Activated T-cell treated with anti-CD3 and anti-CD28 coated beads, Interleukin-2, amount 50 U/mL, for 72 hours (primary cell): ENCODE measurements at places on chromosomes 7 and 10.

DNA sequence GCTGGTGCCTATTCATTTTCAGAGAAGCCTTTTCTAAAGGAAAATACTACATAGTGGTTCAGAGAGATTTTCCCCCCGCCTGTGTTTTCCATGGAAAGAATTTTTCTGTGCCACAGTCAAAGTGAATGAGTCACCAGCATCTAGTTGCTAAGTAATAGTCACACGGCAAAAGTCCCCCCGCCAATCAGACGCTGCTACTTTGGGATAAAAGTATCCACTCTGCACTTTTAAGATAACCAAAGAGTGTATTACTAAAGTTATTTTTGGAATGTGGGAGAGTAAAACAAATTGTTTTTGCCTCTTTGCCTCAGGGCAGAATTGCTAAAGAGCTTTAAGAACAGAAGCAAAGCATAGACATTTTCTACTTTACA, 23.5 kb downstream of the ABLIM1 start:
- DNase-seq = no peak

- no peak for DNase-seq
Observed at GRCh38 chr10:104732222-104732621, 91.1 kb downstream of the SORCS3 start.

DNA sequence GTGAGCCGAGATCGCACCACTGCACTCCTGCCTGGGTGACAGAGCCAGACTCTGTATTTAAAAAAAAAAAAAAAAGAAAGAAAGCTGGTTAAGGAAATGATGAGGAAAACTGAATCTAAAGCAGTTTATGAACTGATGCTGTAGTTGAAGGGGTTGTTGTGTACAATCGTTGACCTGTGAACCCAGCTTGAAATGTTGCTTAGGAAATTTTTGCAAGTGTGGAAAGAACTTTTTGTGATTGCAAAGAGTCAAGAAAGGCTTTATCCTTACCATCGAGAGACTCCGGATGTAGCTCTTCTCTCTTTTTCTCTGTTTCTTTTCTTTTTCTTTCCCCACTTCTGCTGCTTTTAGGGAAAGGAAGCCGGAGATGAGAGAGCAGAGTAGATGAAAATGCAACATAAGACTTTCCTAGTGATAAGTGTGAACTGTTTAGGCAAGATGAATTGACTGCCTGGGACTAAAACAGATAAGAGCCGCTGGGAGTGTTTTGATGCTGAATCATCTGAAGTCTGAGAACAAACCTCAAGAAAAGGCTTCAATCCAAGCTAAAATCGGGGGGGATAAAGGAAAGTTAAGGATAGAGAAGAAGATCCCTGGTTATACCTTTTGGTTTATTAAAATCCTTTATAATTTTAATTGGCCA, 69.0 kb downstream of the TAF3 start:
- no peak for DNase-seq

DNA sequence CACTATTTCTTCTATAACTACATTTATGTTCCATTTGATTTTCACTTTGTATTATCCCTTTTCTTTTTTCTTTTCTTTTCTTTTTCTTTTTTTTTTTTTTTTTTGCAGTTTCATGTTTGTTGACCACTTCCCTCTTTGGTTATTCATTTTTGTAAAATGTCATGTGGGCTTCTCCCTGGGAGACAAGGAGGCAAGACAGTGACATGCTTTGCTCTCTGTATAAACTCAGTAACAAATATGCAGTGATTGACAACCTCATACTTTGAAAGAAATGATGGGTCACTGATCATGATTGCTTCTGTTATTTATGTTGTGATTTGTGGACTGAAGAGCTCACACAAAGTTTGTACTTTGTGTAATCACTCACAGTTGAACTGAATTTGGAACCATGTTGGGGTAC, 90.2 kb upstream of the ABI1 start:
- DNase-seq = no peak

GRCh38 chr10:4162571-4163286, 377.7 kb upstream of the KLF6 start:
- DNase-seq = no peak

DNA sequence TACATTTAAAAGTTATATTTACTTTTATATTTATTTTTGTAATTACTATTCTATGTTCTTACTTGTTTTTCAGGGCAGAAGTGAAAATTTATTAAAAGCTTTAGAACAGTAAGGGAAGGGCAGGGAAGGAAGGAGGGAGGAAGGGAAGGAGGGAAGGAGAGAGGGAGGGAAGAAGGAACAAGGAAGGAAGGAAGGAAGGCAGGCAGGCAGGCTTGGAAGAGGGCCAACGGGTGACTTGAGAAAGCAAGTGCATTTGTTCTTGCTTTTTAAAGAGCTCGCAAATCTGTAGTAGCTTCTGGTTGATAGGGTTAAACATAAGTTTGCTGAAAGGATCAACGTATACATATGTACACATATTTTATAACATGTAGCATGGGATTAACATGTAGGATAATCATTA, 725.3 kb upstream of the FZD8 start:
- DNase-seq = no peak

DNA sequence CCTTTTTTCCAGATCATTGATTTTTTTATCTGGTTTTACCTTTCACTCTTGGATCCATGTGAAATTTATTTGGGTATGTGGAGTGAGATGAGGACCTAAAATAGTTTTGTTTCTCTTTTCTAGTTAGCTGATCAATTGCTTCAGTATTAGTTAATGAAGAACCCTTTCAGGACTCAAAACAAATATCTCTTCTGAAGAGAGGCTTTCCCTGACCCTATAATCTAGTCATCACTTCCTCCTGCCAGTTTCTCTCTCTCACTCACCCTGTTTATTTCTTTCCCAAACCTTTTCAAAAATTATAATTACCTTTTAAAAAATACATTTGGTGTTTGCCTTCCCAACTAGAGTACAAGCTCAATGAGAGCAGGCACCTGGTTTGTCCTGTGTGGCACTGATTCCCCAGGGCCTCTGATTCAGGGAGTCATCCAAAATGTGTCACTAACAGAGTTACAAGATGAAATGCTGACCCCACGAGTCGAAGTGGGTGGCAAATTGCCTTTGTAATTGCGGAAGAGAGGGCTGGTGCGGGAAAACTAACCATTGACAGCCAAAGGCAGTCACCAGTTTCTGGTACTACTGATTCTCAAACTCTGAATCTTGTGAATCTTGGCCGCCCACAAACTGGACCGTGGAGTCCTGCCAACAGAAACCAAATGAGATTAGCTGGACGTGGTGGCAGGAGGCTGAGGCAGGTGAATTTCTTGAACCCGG, 2.4 kb downstream of the TMEM140 start:
- DNase-seq = no peak

GRCh38 chr7:42730586-42730985, 181.3 kb downstream of the C7orf25 start:
- DNase-seq = no peak

- no peak for DNase-seq
Observed at GRCh38 chr10:62027841-62028501, 126.5 kb downstream of the ARID5B start.

- no peak for DNase-seq
Observed at GRCh38 chr10:7700577-7701125, 2.5 kb upstream of the ITIH2 start.

- peak; percentile 29 for DNase-seq
Observed at GRCh38 chr7:132518102-132518838, 58.0 kb downstream of the PLXNA4 start.

DNA sequence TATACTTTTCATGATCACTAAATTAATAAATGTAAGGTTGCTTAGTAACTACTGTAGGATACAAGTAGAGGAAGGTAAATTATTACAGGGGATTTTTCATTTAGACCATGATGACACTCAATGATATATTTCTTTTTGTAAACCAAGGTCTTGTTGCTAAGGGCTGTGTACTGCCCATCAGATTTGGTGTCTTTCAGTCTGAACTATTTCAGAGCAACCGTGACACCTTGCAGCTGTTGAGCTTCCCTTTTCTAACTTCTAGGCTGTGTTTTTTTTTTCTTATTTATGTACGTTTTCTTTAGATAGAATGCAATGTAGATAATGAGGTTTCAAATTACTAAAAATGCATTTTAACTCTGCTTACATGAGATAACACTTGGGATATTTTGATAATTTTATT, 292.0 kb upstream of the MBL2 start:
- no peak for DNase-seq

GRCh38 chr7:92002720-92003119, 62.1 kb downstream of the AKAP9 start:
- DNase-seq = no peak

- no peak for DNase-seq
Observed at GRCh38 chr10:11473128-11473760, 138.2 kb downstream of the USP6NL start.

- DNase-seq = no peak
Observed at GRCh38 chr7:89029864-89030263, 234.3 kb upstream of the TEX47 start.

DNA sequence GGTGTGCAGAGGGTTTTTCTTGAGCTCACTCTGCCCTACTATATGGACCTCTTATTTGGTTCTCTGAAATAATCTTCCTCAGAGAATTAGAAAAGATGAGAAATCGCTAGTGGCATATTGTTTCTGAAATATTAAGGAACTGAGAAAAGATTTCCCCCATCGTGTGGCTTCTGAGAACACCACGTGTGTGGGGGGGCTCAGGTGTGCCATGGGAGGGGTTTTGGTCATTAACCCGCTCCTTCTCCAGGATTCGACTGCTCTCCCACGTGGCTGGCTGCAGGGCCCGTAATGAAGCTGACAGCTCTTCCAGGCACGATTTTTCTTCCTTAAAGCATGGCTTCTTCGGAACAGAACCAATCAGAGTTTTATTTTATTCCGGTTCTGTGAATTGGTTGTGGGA, 67.7 kb downstream of the XRCC2 start:
- DNase-seq = no peak

GRCh38 chr10:29728541-29729049, 93.8 kb upstream of the SVIL start:
- DNase-seq = no peak

GRCh38 chr10:97184971-97185325, 811 bp downstream of the SLIT1 start:
- no peak for DNase-seq

DNA sequence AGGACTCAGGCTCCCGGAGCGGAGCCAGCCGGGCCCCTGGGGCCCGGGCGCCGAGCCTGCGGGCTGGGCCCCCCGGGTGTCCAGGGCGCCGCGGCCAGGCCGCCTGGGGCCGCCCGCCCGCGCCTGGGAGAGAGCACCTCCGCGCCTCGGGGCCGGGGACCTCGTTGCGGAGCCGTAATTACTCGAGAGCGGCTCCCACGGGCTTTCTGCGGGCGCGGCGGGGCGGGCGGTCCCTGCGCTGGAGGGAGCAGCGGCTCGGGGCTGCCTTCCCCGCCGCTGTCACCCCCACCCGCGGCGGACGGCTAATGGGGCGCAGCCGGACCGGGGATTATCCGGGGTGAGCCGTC, 1.5 kb downstream of the GNB2 start:
- peak; percentile 49 for DNase-seq

DNA sequence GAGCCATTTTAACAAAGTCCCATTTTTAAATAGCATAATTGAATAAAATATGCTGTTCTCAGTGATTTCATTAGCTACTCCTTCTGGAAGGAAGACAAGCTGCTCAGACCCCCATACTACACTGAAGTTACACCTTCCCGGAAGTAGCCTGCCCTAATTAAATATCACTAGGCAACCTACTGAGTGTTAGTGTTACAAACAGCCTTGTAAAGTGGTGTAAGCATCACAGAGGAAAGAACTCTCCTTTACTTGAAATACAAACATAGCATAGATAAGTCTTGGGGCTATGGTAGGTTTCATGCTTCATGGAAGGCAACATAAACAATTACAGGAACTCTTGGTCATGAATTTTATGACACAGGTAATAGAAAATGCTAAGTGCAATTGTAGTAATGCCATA, 43.4 kb upstream of the PTN start:
- DNase-seq = no peak

DNA sequence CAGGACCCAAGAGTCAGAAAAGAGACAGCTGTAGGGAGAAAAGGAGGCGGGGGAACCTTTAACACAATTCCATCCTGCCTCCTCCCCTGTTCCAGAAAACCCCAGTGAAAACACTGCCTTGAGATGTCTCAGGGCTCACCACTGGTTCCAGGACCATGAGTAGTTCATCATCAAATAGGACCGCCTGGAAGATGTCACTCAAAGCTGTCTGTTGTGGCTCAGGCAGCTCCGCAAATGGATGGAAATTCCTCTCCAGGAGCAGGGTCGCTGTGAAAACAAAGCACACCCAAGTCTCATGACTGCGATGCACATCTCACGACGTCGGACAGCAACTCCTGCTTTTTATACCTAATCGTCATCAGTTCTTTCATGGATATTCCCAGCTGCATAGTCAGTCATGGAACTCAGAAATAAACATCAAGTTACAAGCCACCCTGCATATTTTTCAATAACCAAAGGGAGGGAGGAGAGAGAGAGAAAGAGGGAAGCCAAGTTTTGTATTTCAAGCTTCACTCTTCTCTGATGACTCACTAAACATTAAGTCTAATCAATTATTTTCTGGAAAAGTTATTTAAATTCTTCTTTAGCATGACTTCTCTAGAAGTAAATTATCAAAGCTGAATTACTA, 49.2 kb downstream of the GSDME start:
- no peak for DNase-seq

DNA sequence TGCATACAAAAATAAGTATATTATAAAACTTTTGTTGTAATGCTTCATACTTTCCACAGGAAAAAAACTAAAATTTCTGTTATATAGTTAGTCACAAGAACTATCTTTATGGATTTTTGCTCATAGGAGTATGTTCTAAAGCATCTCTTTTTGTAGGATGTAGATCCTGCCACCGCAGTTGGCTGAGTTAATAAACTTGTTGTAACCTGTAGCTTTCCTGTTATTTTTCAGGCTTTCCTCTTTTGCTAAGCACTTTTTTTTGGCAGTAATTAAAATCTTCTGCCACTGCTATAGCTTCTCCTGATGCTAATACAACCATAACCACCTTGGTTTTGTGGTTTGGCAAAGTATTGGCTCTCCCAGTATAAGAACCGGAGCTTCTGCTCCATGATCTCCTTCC, 60.3 kb downstream of the WNT2 start:
- no peak for DNase-seq

DNA sequence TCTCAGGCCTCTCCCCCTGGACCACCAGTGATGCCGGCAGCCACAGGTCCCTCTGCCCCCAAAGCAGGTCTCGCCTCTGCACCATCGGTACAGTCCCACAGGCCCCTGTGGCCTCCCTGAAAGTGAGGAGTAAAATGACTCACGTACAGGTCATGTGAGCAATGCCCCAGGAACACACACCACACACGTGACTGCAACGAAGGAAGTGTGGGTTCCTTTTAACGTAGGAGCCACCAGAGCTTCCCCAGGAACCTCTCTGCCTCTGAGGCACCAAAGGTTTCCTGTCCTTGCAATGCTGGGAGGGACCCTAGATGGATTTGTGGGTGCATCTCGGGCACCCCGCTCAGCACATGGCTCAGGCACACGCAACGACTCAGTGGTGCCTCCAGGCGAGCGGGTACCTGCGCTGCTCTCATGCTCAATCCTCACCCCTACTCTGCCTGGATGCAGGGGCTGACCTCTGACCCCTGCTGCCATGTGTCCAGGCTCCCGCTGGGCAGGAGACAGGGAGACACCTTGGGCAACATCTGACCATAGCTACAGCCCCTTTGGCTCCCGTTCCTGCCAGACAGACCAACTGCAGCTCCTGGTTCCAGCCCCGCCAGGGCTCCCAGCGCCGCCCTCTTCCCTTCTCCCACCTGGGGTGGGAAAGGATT, 120.7 kb downstream of the PRKAG2 start:
- DNase-seq = peak; percentile 84
